ENCODE measurements at places on chromosomes 3 and 15.
A peak's percentile ranks its signal among the peaks of the same experiment; 100 is the strongest.

DNA sequence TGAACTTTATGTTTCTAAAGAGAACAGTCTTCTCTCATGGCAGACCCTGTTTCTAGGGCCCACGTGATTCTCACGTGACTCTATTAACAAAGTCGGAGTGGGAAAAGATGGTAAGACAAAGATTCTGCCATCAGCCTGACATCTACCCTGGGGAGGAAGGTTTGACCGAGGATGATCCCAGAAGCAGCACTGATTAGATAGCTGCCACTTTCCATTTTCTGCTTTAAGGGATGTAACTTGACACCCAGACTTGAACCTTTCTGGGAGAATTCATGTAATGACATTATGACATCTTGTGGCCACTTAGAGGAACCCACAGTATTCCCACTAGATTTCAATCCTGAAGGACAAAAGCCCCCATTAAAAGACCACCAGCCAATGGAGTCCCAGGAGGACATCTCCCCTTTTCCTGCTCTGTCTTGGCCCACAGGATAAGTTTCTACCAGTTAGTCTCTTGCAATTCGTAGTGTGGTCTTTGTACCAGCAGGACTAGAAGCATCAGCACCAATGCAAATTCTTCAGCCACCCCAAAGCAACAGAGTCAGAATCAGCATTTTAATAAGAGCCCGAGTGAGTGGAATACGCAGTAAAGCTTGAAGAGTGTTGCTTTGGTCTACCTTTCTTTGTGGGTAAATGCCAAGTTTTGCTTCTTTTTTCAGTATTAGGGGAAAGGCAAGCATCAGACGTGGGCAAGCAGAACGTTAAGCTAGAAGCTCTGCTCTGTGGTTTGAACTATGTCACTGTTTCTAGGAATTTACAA is 480.5 kb upstream of the PROK2 start:
- peak; percentile 56 for DNase-seq

DNA sequence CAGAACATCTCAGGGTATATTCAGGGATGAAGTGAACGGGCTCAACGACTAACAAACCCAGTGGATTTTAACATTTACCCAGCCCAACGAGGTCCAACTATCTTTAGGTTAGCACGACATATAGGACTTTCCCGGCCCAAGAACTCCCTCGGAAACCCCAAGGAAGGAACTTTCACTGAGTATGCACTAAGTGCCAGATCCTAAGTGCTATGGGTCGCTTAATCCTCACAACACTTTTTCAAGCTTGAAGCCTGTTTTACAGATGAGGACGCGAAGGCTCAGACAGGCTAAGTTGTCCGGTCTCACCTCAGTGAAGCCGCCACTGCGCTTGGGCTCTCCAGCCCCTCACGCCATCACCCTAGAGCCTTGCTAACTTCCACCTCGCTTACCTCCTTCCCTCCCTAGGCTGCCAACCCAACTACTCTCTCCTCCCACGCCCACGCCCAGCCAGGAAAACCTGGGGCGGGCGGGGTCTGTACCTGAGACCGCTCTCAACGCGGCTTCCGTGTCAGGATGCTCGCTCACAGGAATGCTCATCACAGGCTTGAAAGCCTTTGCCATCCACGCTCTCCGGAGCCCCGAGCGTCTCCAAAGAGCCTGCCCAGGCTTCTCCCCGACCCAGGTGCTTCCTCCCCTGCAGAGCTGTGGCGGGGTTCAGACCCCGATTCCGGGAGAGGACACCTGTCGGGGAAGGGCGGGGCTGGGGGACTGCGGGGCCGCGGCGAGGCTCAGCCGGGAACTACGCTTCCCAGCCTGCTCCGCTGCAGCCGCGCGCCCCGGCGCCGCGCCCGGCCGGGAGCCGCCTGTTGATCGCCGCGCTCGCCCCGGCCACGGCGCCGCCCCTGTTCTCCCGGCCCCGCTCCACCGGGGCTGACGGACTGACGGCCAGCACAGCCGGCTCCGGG is at the start of gene TMOD2:
TSS of gene TMOD2 (plus strand) at position 806 of the 905 bp plus-strand sequence. CDS start 14,845 bp downstream, outside the sequence.
- peak; percentile 18 for DNase-seq

- no peak for DNase-seq
Observed at GRCh38 chr3:183293966-183294365, 40.9 kb downstream of the B3GNT5 start.

GRCh38 chr3:143010024-143010423 is 8.7 kb downstream of the U2SURP start:
- no peak for DNase-seq

GRCh38 chr3:177106184-177106583 is 91.1 kb downstream of the TBL1XR1 start:
- no peak for DNase-seq

DNA sequence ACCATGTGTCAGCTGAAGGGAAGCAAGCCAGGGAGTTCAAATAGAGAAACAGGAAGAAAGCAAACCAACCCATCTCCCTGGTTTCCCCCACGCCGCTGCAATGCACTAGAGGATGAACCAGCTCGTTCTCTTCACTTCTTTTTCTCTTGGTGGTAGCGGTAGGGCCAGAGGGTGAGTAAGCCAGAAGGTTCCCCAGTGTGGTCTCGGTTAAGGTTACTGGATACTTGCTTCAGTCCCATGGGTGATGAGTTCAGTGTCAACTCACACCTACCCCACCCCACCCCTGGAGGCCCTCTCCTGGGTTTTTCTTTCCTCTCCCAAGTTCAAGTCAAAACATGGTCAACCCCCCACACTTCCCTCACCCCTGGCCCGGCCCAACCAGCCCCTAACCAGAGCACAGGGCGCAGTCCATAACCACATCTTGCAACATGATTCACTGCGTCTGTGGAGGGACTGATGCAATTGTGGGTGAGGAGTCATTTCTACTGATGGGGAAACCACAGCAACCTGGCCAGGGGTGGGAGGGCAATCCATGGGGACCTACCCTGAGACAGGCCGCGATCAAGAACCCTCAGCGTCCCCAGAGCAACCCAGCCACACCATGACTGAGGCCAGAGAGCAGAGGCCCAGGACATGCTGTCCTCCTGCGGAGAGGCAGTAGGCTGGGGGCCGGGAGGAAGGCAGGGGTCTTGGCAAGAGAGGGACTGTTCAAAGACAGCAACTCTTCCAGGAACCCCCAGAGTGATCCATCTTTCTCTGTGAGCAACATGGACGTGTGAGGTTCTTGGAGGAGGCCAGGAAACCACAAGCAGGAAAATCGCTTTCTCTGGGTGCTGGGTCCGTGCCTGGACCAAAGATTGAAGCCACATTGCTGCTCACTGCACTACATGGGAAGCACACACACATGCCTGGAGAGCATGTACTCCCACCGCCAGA is 276.6 kb downstream of the UACA start:
- DNase-seq = peak; percentile 94
